ENCODE measurements at places on chromosomes 6 and 20. TPM values are rescaled to one million over a fixed set of nuclear protein-coding genes. Genes with fewer than 3 reads are reported as not detected.
A peak's percentile ranks its signal among the peaks of the same experiment; 100 is the strongest.

GLP1R gene
- total RNA-seq, result not detected

CGA gene
- total RNA-seq, result not detected

TTK gene
- total RNA-seq, result 38.8 TPM

GSS gene
- total RNA-seq, result 91.0 TPM

POPDC3 gene
- total RNA-seq, result 12.3 TPM

- DNase-seq, result no peak
These were observed 369 bp upstream of the NSFL1C start for GRCh38 chr20:1467082-1467354.

GRCh38 chr20:63416631-63417030 is 55.5 kb upstream of the CHRNA4 start:
- no peak for DNase-seq

GRCh38 chr6:46453216-46453615 is 38.0 kb downstream of the RCAN2 start:
- peak; percentile 32 for DNase-seq

DNA sequence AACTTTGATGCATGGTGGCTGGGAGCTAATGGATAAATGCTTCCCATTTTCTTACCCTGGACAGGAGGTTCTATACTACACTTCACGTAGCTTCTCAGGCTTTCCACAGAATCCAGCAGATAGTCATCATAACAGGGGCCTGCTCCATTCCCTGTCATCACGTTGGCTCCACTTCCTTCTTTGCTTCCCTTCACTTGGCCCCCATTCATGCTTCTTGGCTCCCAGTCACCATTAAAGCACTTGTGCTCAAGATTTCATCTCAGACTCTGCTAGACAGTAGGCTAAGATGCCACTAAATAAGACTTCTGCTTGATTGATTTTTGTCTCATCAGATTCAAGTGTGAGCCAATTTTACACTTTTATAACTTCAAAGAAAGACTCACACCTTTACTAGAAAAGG is 134.5 kb upstream of the ENPP5 start:
- no peak for DNase-seq

Data from foreskin keratinocyte (primary cell).